ENCODE measurements at places on chromosomes 12 and 14.

GRCh38 chr12:7602277-7602676 lies 63.4 kb downstream of the APOBEC1 start:
- no peak for DNase-seq

DNA sequence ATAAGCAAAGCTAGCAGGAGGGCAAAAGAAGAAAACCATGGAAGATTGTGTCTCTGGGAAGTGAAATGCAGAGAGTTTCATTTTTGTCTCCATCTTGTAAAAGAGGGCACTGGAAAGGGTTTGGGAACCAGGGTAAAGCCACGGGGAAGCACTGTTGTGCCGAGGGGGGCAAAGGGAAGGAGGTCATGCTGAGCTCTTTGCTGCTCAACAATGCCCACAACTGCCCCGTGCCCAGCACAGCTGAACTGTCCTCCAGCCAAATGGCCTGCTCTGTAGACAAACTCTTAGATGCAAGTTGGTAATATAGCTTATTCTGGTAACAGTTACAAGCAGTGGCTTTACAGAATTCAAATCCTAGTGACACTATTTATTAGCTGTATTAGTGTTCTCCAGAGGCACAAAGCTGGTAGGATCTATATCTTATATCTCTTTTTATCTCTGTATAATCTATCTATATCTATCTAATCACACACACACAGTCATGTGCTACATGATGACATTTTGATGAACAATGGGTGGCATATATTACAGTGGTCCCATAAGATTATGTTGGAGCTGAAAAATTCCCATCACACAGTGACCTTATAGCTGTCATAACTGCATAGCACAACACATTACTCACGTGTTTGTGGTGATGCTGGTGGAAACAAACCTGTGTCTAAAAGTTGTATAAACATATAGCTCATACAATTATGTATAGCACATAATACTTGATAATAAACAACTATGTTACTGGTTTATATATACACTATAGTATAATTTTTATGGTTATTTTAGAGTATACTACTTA lies 203.4 kb upstream of the DDHD1 start:
- DNase-seq, result no peak

DNA sequence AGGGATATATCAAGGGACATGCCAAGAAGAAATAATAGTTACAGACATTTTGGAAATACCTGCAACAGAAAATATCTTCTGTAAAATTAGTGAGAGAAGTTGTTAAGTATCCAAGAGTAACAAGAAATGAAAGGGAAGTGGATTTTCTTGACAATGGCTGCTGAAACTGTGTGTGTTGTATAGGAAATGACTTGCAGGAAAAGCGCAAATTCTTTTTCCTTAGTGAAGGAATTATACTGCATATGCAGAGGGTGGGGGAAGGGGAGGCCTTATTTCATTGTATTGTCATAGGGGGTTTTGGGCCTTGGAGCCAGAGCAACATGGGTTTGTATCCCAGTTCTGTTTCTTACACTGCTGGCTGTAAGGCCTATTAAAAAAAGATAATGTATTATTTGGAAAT lies 84.4 kb upstream of the DDHD1 start:
- DNase-seq, result no peak

GRCh38 chr14:58275527-58276190 lies 22.7 kb upstream of the ARID4A start:
- DNase-seq, result no peak

DNA sequence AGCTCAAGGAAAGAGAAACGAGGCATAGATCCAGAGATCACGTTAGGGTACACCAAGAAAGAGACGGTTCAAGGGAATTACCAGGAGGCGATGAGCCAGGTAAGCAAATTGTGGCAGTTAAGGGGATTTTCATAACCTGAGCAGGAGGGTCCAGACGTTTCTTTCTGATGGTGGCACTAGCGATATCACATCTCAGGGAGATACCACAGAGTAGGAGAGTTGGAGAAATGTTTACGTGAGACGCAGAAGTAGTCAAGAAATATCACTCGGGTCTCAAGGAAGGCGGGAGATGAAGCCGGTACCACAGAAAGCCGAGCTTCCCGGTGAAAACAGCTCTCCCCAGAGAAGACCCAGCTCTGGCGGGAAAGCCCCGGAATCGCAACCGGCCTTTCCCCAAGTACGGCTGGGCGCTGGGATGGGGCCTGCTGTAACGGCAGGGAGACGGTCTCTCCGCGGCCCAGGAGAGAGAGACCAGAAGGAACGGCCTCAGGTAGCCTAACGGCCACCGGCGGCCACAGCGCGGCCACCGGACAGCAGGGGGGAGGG lies 485 bp downstream of the SENP1 start:
- peak; percentile 27 for DNase-seq

- no peak for DNase-seq
These were observed 37.2 kb downstream of the CFAP251 start for GRCh38 chr12:121955258-121956237.

GRCh38 chr12:131692431-131692830 lies 18.5 kb upstream of the SFSWAP start:
- no peak for DNase-seq
